ENCODE measurements at places on chromosomes 3 and 15.
A peak's percentile ranks its signal among the peaks of the same experiment; 100 is the strongest.

- no peaks in the 10 kb centered on the region for H3K4me1 ChIP-seq
- no peaks in the 10 kb centered on the region for H3K36me3 ChIP-seq
- H3K27me3 ChIP-seq: peaks cover 3% of the 10 kb centered on the region
- no peak overlapping the region for H3K4me3 ChIP-seq
Measured at GRCh38 chr3:56137415-56137814, 330.9 kb downstream of the ERC2 start.

- no peaks in the 10 kb centered on the region for H3K36me3 ChIP-seq
- peaks cover 13% of the 10 kb centered on the region for H3K27me3 ChIP-seq
- DNase-seq: no peak
- no peak overlapping the region for H3K4me3 ChIP-seq
- no peaks in the 10 kb centered on the region for H3K4me1 ChIP-seq
Measured at GRCh38 chr15:39792844-39793335, 10.2 kb upstream of the FSIP1 start.

GRCh38 chr3:123713211-123713610, 128.4 kb upstream of the HACD2 start:
- peaks cover 8% of the 10 kb centered on the region for H3K27me3 ChIP-seq
- no peak for DNase-seq
- H3K4me3 ChIP-seq: no peak overlapping the region
- no peaks in the 10 kb centered on the region for H3K36me3 ChIP-seq
- no peak overlapping the region for H3K27ac ChIP-seq
- H3K4me1 ChIP-seq: no peaks in the 10 kb centered on the region

- H3K27ac ChIP-seq: no peak overlapping the region
- H3K4me3 ChIP-seq: no peak overlapping the region
- no peak for DNase-seq
- peaks cover 28% of the 10 kb centered on the region for H3K27me3 ChIP-seq
- H3K36me3 ChIP-seq: peaks cover 4% of the 10 kb centered on the region
Measured at GRCh38 chr3:131655070-131655690, 152.4 kb upstream of the MRPL3 start.

- H3K4me3 ChIP-seq: no peak overlapping the region
- DNase-seq: no peak
- no peak overlapping the region for H3K27ac ChIP-seq
- H3K4me1 ChIP-seq: no peaks in the 10 kb centered on the region
- no peaks in the 10 kb centered on the region for H3K36me3 ChIP-seq
- no peaks in the 10 kb centered on the region for H3K27me3 ChIP-seq
Measured at GRCh38 chr3:70824078-70824477, 511.6 kb upstream of the MDFIC2 start.

DNA sequence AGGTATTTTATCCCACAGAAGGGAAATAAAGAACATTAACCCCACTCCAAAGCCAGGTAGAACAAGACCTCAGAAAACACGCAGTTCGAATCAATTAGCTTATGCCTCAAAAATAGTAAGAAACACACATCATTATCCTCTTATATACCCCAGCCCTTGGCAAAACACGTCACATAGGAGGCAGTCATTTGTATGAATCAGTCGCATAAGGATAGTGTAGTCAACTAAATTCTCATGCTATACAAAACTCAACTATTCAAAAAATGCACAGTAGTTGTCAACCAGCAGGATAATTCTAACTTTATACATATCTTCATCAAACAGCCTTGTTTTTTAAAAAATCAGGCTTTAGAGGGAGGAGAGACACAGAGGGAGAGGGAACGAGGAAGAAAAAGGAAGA, 298.4 kb downstream of the FOXP1 start:
- DNase-seq: no peak
- H3K27ac ChIP-seq: peak overlapping the region; percentile 47
- peaks cover 78% of the 10 kb centered on the region for H3K4me1 ChIP-seq
- peak overlapping the region; percentile 35 for H3K4me3 ChIP-seq
- H3K36me3 ChIP-seq: peaks cover 7% of the 10 kb centered on the region
- no peaks in the 10 kb centered on the region for H3K27me3 ChIP-seq

GRCh38 chr3:194030372-194030771, 105.6 kb upstream of the HES1 start:
- peaks cover 3% of the 10 kb centered on the region for H3K27me3 ChIP-seq
- no peak overlapping the region for H3K4me3 ChIP-seq
- peaks cover 6% of the 10 kb centered on the region for H3K4me1 ChIP-seq
- no peaks in the 10 kb centered on the region for H3K36me3 ChIP-seq
- no peak overlapping the region for H3K27ac ChIP-seq

DNA sequence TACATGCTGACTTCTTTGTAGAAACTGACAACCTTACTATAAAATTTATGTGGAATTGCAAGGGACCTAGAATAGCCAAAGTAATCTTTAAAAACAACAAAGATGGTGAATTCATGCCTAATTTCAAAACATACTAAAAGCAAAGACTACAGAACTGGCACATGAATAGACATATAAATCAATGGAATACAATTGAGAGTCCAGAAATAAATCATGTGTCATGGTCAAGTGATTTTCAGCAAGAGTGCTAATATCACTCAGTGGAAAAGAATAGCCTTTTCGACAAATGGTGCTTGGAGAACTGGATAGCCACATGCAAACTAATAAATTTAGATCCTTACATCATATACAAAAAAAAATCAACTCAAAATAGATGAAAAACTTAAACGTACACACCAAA, 8.7 kb downstream of the IMPG2 start:
- H3K4me3 ChIP-seq: no peak overlapping the region
- no peak overlapping the region for H3K27ac ChIP-seq
- no peak for DNase-seq
- H3K4me1 ChIP-seq: no peaks in the 10 kb centered on the region
- H3K27me3 ChIP-seq: no peaks in the 10 kb centered on the region

DNA sequence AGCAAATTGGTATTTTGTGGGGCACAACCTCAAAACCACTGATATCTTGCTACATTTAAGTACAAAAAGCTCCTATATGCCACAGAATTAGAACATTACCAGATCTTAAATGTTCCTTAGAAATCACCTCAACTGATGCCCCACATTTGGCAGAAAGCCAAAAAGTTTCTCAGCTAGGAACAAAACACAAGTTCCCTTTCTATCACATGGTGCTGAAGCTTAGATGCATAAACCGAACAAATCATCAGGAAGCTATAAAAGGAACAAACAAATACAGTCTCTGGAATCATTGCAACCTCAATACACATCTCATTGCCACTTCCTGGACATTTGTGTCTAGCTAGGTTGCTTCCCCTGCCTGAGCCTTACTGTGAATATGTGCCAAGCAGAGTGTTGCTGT, 492.6 kb downstream of the LPP start:
- H3K4me3 ChIP-seq: no peak overlapping the region
- no peak overlapping the region for H3K27ac ChIP-seq
- no peaks in the 10 kb centered on the region for H3K27me3 ChIP-seq
- H3K4me1 ChIP-seq: no peaks in the 10 kb centered on the region
- peaks cover 5% of the 10 kb centered on the region for H3K36me3 ChIP-seq

DNA sequence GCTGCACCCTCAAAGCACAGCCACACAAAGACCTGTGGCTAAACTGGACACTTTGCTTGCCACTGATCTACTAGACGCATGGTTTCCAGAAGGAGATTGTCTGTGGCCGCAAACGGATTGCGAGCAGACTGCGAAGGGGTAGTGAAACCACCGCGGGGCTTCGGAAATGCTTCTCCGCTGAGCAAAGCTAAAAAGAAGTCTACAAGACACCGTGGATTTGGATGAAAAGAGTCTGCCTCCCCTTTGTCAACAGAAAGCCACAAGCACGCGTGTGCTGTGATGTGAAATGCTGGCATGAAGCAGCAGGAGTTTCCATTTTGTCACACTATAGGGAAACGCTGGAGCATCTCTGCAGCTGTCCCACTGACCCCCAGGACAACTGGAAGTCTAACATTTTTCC, 63.0 kb downstream of the TMEM44 start:
- peaks cover 26% of the 10 kb centered on the region for H3K27me3 ChIP-seq
- H3K27ac ChIP-seq: no peak overlapping the region
- no peaks in the 10 kb centered on the region for H3K4me1 ChIP-seq

GRCh38 chr15:31471731-31472430, 145.2 kb downstream of the KLF13 start:
- peak overlapping the region; percentile 92 for H3K27ac ChIP-seq
- DNase-seq: no peak
- no peaks in the 10 kb centered on the region for H3K27me3 ChIP-seq
- peaks cover 63% of the 10 kb centered on the region for H3K4me1 ChIP-seq

DNA sequence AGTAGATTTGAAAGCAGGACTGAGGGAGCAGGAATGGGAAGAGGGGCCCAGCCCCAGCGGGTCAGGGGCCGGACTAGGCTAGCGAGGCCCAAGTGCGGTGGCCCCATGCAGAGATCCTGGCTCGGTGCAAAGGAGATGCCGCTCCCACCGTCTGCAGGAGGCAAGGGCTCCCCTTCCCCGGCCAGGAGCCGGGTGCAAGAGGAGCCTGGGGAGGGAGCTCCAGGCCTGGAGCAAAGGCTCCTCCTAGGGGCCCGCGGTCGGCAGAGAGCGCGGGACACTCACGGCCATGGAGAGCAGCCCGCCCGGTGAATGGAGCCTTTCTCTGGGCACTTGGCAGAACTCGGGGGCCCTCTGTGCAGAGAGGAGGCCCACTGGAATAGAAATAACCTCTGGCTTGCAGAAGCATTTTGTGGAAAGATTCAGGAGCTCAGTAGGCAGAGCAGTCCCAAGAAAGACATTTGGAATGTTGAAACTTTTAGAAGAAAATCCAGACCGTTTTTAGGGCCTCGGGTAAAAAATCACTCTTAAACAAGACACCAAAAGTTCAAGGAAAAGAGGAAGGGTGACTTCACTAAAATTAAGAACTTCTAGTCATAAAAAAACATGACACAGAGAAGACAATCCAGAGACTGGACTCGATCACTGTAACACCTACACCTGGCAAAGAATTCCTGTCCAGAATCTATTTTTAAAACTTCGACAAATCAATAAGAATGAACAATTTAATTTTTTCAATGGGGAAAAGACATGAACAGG, 43.0 kb upstream of the USP3 start:
- peaks cover 2% of the 10 kb centered on the region for H3K4me1 ChIP-seq
- H3K27ac ChIP-seq: no peak overlapping the region
- H3K4me3 ChIP-seq: no peak overlapping the region
- no peaks in the 10 kb centered on the region for H3K36me3 ChIP-seq
- no peak for DNase-seq
- no peaks in the 10 kb centered on the region for H3K27me3 ChIP-seq

DNA sequence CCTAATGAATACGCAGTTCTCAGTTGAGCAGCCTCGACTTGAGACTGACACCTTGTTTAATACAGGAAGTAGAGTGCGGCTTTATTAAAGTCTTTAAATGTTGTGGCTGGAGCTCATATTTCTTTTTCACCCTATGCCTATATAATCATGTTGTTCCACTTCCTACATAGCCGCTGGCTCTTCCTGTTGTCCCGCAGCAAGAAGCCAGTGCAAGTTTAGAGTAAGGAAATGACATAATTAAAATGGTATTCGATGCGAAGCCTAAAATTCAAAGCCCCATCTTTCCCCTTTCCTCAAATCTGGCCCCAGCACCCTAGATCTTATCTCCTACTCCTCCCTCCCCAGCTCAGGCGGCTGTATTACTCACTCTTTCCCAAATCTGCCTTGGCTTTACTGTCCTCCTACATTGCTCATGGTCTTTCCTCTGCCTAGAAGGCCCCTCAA, 7.5 kb upstream of the PHLDB2 start:
- H3K36me3 ChIP-seq: no peaks in the 10 kb centered on the region
- no peak overlapping the region for H3K27ac ChIP-seq
- H3K4me1 ChIP-seq: peaks cover 10% of the 10 kb centered on the region
- no peak for DNase-seq
- H3K4me3 ChIP-seq: no peak overlapping the region
- H3K27me3 ChIP-seq: no peaks in the 10 kb centered on the region

GRCh38 chr15:85296615-85297402, 83.6 kb upstream of the AKAP13 start:
- no peaks in the 10 kb centered on the region for H3K36me3 ChIP-seq
- peak overlapping the region; percentile 68 for H3K4me3 ChIP-seq
- no peaks in the 10 kb centered on the region for H3K27me3 ChIP-seq

DNA sequence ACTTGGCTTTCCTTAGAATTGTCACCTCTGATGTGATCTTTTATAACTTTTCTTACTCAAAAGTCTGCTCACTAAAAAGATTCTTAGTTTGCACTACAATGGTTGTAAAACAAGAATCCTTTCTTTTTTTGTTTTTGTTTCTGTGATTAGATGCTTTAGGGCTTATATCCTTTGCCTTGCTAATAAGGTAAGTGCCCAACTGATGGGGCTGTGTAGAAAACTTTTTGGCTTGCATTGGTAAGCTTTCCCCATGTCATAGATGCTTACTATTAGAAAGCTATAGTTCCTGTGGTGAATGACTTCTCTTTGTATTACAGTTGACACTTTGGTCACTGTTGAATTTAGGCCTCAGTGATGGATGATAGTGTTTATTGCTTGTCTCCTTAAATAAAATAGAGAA, 5.1 kb downstream of the ABHD5 start:
- peaks cover 14% of the 10 kb centered on the region for H3K36me3 ChIP-seq
- no peak overlapping the region for H3K27ac ChIP-seq
- DNase-seq: no peak
- peaks cover 18% of the 10 kb centered on the region for H3K4me1 ChIP-seq
- no peaks in the 10 kb centered on the region for H3K27me3 ChIP-seq

DNA sequence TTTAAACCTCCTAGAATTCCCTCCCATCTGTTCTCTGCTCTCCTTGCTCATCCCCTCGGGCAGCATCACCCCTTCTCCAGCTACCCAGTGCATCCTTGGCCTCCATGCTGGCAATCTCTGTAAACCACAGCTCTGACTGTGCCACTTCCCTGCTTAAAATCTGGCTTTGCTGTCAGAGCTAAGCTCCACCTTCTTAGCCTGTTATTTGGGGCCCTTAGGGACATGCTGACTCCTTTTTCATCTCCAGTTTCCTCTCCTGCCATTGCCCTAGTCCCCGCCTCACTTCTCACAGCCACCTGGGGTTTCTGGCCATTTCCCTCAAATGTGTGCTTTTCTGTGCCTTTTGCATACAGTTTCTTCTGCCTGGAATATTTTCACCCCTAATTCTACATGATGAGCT, 5.7 kb downstream of the SLC6A20 start:
- peaks cover 5% of the 10 kb centered on the region for H3K4me1 ChIP-seq
- H3K36me3 ChIP-seq: peaks cover 11% of the 10 kb centered on the region
- H3K27me3 ChIP-seq: peaks cover 22% of the 10 kb centered on the region
- DNase-seq: no peak
- no peak overlapping the region for H3K27ac ChIP-seq

GRCh38 chr3:194312186-194312742, 38.9 kb downstream of the CPN2 start:
- no peak overlapping the region for H3K27ac ChIP-seq
- H3K36me3 ChIP-seq: no peaks in the 10 kb centered on the region
- no peak for DNase-seq
- H3K4me3 ChIP-seq: no peak overlapping the region

GRCh38 chr3:159857840-159858239, 130.8 kb upstream of the IL12A start:
- peaks cover 10% of the 10 kb centered on the region for H3K27me3 ChIP-seq
- DNase-seq: no peak
- no peak overlapping the region for H3K27ac ChIP-seq
- no peaks in the 10 kb centered on the region for H3K36me3 ChIP-seq
- H3K4me1 ChIP-seq: peaks cover 24% of the 10 kb centered on the region

DNA sequence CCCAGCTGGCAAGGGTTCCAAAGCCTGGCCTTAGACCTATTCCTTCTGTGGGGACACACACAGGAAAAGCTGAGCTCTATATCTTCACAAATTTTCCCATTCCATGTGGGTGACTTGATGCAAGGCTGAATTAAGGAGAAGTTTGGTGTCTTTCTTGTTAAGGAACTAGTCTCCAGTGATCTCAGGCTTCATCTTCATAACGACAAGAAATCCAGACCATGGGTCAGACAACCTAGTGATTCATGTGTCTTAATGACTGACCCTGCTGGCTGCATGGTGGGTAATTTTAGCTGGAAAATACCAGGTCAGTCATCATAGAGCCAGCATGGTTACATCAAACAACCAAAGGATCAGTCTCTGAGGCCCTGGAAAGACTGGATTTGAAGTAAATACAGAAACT, 112.7 kb upstream of the SLC4A7 start:
- H3K4me1 ChIP-seq: peaks cover 9% of the 10 kb centered on the region
- no peak overlapping the region for H3K27ac ChIP-seq
- H3K36me3 ChIP-seq: no peaks in the 10 kb centered on the region
- no peak overlapping the region for H3K4me3 ChIP-seq
- no peak for DNase-seq
